Stimulated activated CD4-positive, alpha-beta T cell treated with anti-CD3 and anti-CD28 coated beads, TNF-alpha, amount 100 ng/mL, for 4 hours (primary cell): ENCODE measurements at places on chromosomes 7 and 10.

DNA sequence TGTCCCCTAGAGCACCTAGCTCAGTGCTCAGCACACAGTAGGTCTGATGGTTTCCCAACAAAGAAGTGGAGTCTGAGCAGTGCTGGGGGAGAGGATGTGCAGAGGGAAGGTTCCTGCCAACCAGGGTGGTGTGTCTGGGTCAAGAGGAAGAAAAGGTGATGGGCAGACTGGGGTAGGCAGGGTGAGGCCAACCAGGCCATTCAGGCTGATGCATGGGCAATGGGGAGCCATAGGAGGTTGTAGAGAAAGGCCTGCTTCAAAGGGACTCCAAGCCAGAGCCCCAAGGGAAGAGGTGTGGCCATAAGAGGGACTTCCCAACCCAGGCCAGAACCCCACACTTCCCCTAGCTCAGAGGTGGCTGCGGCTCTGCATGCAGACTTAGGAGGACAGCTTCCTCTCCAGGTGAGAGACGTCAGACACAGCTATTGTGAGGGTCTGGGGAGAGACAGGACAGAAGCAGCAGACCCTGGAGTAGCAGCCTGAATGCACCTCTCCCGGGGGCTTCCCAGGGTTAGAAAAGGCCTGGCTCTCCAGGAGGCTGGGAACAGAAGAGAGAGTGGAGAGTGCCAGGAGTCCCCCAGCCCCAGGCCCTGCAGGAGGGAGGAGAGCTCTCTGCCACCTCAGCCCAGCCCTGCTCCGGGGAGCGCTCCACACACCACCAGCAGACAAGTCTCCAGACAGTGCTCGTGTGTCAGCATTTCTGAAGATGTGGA, 87.4 kb upstream of the ZMIZ1 start:
- no peak for DNase-seq

DNA sequence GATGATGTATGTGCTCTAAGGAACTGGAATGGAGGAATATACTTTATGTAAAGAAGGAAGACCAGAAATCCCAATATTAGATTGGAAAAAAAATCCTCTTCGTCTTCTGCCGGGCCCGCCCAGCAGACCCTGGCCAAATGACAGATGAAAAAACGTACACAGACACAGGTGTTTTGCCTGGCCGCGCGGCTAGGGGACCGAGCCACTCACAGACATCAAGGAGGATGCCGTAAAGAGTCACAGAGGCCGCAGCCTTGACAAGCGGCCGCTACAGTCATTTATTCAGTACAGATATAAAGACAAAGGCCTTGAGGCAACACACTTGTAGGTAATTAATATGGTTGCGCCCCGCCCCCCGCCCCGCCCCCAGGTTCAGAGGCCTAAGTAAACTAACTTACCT, 594.1 kb downstream of the GRM8 start:
- DNase-seq = no peak

- no peak for DNase-seq
These were observed 3.8 kb downstream of the NUDCD3 start for GRCh38 chr7:44486693-44487092.

DNA sequence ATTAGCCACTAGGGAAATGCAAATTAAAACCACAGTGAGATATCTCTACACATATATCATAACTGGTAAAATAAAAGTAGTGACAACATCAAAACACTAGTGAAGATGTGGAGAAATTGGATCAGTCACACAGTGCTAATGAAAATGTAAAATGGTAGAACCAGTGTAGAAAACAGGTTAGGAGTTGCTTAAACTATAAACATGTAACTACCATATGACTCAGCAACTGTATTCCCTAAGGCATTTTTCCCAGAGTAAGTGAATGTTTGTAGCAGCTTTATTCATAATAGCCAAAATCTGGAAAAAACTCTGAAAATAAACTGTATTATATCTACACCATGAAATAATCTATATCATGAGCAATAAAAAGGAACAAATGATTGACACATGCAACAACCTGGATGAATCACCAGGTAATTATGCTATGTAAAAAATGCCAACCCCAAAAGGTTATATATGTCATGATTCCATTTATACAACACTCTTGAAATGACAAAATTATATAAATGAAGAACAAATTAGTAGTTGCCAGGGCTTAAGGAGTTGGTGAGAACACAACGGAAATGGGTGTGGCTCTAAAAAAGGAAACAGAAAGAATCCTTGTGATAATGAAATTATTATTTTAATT, 22.8 kb downstream of the SLC25A40 start:
- DNase-seq = no peak

DNA sequence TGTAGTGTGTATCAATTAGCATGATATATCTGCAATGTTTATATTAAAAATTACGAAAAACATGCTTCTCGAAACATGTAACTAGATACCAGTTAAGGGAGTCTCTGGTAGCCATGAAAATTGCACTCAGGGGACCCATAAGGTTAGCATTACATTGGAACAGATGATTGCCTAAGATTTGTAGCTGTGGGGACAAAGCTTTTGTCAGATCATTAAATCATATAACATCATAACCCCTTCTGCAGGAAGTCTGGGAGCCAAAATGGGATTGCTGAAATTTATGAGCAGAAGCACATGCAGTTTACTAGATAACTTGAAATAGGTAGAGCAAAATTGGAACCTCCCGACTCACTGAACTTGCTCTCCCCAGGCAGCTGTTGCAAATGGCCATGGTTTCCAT, 235.0 kb upstream of the IGFBP3 start:
- no peak for DNase-seq

DNA sequence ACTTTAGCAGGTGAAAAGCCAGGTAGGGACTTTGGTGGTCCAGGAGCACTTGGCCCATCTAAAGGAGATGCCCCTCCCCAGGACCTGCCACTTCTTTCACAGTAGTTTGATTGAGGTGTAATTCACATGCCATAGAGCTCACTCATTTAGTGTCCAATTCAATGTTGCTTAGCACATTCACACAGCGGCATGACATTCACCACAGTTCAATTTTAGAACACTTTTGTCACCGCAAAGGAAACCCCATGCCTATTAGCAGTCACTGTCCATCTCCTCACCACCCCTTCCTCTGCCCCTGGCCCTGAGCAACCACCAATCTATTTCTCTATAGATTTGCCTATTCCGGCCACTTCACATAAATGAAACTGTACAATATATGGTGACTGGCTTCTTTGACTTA, 211.6 kb upstream of the ZMIZ1 start:
- DNase-seq = no peak

- no peak for DNase-seq
These were observed 14.8 kb upstream of the ZMIZ2 start for GRCh38 chr7:44733708-44734481.

GRCh38 chr7:75658369-75658768, 80.4 kb downstream of the HIP1 start:
- DNase-seq = no peak

- no peak for DNase-seq
These were observed 119.6 kb downstream of the SORBS1 start for GRCh38 chr10:95441547-95441923.

- no peak for DNase-seq
These were observed 50.6 kb downstream of the ZNF438 start for GRCh38 chr10:30980951-30981616.

DNA sequence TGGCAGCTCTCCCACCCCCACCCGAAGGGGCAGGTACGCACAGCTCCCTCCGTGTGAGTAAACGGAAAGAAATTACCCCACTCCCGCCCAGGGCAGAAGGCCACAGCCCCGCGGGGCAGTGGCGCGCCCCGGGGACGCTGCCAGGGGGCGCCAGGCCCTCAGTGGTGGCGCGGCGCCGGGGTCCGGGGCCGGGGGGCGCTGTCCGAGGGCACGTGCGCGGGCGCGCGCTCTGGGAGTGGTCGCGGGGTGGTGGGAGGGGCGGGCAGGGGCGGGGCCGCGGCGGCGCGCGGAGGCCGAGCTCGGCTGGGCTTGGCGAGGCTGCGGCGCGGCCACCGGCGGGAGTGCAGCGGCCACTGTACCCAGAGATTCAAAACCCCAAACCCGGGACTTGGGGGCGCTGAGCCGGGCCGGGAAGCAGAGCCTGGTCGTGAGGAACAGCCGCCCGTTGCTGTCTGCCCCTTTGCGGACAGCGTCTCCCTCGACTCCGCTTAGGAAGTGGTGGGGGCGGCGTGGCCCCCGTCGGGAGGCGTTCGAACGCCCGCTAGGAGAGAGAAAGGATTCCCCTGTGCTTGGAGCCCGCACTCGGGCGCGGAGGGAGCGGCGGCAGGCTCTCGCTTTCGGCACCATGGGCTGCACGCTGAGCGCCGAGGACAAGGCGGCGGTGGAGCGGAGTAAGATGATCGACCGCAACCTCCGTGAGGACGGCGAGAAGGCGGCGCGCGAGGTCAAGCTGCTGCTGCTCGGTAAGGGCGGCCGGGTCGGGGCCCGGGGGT, at the start of gene GNAI1:
Gene GNAI1, plus strand, starts transcription at position 296 of the 773 bp plus-strand sequence. Its CDS starts 330 bp downstream, at position 626.
- no peak for DNase-seq

DNA sequence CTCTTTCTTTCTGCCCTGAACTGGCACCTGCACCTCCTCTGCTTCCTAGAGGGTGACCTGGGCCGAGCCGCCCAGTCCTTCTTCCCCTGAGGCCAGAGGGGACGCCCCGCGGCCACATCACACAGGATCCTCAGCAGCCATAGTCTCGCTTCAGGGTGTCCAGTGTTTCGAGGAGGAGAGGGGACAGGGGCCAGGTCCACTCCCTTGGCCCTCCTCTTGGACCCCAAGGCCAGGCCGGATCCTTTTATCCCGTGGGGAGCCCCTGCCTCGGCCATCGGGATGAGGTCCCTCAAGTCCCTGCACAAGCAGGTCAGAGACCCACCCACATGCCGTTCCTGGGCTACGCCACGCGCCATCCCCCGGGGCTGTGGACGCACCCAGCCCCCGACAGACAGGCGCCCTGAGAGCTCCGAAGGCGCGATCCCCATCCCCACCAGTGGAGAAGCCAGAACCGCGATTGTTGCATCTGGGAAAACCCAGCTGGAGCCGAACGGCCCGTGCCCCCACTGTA, 3.6 kb downstream of the BHLHA15 start:
- no peak for DNase-seq

DNA sequence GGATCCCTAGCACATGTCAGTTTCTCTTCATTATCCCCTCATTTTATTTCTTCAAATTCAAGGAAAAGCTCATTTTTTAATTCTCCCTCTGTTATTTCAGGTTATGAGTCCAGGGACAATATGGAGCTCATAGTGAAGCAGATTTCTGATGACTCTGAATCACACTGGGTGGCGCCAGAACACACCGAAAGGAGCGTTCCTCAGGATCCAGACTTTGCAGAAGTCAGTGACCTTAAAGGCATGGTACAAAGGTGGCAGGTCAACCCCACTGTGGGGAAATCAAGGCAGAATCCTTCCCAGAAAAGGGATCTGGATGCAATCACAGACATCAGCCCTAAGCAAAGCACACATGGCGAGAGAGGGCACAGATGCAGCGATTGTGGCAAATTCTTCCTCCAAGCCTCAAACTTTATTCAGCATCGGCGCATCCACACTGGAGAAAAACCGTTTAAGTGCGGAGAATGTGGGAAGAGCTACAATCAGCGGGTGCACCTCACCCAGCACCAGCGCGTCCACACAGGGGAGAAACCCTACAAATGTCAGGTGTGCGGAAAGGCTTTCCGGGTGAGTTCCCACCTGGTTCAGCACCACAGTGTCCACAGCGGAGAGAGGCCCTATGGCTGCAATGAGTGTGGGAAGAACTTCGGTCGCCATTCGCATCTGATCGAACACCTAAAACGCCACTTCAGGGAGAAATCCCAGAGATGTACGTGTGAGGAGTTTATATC, 21.4 kb downstream of the ZKSCAN5 start:
- DNase-seq = no peak

DNA sequence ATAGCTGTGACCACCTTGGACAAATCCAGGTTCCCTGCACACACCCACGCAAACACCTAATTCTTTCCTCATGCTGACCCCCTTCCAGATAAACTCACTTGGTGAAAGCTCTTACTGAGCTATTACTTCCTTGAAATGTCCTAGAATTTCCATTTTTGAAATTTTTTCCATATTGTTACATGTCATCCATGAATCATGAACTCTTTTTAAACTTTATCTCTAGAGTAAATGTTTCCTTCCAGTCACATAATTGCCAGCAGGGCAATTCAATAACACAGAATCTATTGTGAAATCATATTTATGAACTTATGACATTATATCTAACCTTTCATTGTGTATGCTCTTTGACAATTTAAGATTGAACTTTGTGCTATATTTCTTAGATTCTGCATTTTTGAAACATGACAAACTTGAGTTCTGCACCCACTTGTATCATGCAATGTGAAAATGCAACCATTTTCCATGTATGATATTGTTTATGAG, 26.8 kb upstream of the FGL2 start:
- DNase-seq = no peak

GRCh38 chr7:4748231-4748681, 27.2 kb upstream of the AP5Z1 start:
- no peak for DNase-seq

- no peak for DNase-seq
These were observed 708.0 kb downstream of the LRMDA start for GRCh38 chr10:76139431-76139830.

GRCh38 chr7:2614631-2615330, 17.0 kb upstream of the TTYH3 start:
- no peak for DNase-seq

DNA sequence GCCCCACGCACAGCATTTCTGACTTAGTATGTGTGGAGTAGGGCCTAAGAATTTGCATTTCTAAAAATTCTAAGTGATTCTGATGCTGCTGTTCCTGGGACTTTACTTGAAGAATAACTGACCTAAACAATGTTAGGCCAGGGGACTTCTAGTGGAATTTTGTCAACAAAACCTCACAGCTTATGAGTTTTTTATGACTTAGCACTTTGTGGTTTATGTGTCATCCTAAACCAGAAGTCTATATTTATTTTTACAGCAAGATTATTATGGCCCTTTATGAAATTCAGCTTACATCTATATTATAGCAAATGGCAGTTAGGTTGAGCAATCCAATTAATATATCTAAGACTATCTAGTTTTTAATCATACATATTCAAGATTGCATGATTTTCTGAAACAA, 24.6 kb upstream of the BET1 start:
- DNase-seq = no peak

- DNase-seq = no peak
These were observed 136.1 kb downstream of the SEMA3A start for GRCh38 chr7:84058311-84059076.

DNA sequence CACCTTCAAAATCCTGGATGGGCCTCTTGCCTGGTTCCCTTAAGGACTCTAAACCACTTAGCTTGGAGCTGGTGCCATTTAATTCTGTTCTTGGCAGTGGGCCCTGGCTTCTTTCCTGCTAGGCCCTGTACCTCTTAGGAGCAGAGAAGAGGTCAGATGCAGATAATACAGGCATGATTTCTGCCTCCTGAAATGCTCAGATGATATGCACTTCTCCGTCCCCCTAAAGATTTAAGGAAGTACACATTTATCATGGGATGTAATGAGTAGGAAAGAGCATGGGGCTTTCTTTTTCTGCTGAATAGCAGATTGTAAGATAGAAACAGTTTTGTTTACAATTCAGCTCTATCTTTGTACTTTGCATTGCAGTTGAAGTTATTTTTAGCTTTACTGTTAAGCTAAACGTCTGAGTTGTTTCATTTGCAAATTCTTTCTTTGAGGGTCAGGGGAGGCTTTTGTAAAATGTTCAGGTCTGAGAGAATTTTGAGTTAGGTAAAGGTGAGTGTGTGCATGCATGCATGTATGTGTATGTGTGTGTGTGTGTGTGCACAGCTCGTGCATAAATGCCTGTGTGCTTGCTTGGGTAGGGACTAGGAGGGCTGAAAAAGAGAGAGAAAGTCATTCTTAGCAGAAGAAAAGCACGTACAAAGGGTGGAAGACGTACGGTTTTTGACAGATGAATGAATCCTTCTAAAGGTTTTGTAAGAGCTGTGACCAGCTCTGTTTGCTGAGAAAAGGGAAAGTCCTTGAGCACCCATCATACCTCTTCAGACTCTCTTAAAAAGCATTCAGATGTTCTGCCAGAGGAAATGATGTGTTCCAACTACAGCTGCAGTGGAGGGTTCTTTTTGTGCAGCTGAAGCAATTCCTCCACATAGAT, 364.2 kb downstream of the AUTS2 start:
- no peak for DNase-seq
